Hematopoietic multipotent progenitor cell treated with erythropoietin and hydrocortisone succinate and interleukin-3 and kit ligand, for 8 days (in vitro differentiated cells): ENCODE measurements at places on chromosomes 3 and 15.

DNA sequence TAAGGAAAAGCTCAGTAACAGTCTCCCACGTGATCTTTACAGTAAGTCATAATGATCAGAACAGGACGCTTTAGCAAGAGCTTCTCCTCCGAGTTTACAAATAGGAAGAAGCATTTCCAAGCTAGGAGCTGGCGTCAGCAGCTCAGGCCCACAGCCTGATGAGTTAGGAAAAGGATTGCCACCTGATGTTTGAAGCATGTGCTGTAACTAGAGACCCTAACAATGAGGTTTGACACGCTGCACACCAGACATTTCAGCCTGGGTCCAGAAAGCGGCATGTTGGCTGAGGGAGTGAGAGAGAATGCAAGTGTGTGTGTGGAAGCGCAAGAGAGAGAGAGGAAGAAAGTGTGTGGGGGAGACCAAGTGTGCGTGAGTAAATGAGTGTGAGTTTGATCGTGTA lies 47.3 kb downstream of the TLE3 start:
- no peak for DNase-seq

DNA sequence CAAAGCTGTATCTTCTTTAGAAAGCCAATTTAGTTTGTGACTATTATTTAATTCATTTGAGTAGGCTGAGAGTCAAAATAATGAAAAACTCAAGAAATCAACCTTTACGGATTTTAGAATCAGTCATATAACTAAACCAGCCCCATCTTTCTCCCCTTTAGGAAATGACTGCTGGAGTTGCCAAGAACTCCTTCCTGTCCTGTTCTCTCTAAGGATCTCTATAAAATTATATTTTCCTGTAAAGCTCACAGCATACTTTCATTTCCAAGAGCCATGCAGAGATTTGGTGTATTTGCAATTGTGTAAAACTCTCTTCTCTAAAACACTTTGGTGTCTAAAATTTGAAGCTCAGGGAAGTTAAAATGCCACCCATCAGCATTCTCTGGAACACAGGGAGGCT lies 323.4 kb upstream of the GBE1 start:
- DNase-seq, result no peak

DNA sequence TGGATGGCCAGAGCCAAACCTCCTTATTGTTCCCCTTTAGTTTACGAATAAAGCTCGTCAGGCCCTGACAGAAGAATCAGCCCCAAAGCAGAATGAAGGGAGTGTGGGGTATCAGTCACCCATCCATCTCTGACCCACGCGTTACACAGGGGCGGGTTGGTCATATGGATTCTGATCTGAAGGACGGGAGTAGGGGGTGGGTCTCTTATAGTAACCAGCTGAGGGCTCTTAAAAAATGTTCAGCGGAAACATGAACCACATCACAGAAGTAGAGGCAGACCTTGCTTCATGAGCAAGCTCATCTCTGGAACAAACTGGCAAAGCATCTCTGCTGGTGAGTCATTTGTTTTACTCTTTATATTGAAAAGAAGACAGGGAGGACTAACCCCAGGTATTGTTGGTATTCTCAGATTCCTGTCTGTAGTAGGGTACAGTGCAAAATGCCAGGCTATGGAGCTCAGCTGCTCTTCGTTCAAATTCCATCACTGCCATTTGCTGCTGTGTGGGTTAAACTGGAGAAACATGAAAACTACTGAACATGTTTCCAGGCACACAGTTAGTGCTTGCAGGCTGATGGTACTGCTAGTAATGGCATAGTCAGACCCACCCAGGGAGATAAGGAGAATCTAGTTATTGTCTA lies at the start of gene CXCR6:
CXCR6 (plus strand) TSS at position 258 of the 640 bp plus-strand sequence. CDS start 3,018 bp downstream, outside the sequence.
- DNase-seq, result no peak

DNA sequence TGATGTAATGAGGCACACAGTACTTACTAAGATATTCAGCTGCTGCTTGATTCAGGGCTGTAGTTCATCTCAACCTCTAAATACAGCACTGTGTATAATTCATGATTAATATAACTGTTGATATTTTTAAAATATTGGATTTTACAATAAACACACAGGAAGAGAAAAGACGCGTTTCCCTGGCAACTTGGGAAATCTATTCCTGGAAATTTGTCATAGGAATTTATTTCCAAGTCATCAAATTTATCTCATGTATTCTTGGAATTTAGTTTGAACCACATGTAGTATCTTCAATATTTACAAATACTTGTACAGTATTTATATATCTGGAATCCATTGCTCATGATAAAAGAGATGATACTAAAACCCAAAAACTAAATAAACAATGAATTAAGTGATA lies 30.6 kb downstream of the EPHA3 start:
- no peak for DNase-seq

GRCh38 chr15:35182841-35183479 lies 97.9 kb upstream of the NANOGP8 start:
- no peak for DNase-seq

GRCh38 chr3:33425453-33425852 lies 14.8 kb downstream of the UBP1 start:
- no peak for DNase-seq

- no peak for DNase-seq
These were observed 34.3 kb upstream of the ANKRD34C start for GRCh38 chr15:79248183-79248582.

- DNase-seq, result no peak
These were observed 283.9 kb upstream of the THBS1 start for GRCh38 chr15:39296955-39297354.

DNA sequence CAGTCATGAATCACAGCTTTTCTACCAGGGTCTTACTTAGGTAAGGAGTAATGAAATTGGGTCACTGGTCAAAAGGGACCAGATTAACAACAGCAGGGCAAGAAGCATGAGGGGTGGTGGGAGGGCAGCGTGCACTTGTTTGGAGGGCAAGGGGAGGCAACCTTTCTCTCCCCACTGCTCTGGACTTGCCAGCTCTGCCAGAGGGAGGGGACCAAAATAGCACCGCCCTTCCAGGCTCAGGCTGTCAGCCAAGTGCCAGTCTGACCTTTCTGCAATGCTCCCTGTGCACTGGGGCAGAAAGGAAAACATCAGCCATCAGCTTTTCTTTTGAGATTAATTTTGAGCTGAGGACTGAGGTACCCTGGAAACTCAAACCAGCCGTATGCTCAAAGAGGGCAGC lies 4.5 kb upstream of the ULK3 start:
- DNase-seq, result peak; percentile 45

DNA sequence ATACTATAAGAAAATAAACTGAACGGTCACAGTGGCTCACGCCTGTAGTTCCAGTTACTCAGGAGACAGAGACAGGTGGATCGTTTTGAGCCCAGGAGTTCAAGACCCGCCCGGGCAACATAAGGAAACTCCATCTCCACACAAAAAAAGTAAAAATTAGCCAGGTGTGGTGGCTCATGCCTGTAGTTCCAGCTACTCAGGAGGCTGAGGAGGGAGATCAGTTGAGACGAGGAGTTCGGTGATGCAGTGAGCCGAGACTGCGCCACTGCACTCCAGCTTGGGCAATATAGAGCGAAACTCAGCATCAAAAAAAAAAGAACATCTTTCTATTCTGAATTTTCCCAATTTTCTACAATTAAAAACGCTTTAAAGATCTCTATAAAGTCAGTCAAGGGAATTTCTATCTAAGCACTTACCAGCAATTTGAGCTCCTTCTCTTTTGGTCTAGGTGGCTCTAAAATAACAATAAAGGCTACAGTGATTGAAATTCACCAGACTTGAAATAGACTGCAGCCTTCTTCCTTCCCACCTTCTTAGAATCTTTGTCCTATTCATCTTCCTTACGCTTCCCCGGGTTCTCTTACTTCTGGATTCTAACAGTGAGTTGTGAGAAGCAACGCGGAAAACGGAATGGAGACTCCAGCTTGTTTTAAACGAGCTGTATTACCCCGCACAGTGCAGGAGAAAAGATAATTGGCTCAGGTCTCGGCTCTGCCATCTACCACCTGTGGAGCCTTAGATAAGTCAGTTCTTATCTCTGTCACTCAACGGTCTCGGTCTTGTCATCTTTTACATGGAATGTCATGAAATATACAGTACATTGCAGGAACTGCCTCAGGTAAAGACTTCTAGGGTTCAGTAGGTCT lies 812 bp upstream of the SEC62 start:
- DNase-seq, result peak; percentile 77

GRCh38 chr3:129161860-129162271 lies 1.0 kb upstream of the ISY1 start:
- DNase-seq, result peak; percentile 53

- no peak for DNase-seq
These were observed 81.9 kb downstream of the LRRK1 start for GRCh38 chr15:101001056-101001455.

DNA sequence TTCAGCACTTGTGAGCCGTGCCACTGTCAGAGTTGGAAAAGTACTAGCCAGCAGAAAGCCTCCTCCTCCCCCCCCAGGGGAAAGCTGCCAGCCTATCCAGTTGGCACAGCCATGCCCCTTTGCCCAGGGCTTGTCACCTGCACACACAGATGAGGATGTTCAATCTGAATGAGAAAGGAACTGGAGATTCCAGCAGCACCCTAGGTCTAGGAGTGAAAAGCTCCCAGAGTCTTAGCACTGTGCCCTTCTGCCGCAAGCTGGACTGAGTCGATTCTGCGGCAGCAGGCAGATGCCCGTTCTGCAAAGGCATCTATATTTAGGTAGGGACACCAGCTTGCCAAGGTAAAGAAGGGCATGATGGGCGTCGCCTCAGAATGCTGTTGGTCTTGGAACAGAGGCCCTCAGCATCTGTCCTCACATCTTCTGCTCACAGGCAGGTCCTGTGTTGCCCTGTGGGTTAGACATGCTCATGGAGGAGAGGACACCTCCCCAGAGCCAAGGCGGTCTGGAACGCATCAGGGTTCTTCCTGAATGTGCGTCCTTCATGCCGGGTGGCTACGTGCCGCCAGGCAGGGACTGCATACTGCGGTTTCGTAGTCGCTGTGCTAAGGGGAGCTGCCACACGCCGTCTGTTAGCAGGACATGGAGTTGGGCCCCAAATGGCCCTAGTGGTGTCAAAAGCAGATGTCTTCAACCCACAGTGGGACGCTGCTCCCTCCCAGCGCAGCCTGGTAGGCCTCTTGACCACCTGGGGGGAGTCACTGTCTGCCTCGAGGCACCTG lies 109.5 kb downstream of the VGLL4 start:
- DNase-seq, result no peak

DNA sequence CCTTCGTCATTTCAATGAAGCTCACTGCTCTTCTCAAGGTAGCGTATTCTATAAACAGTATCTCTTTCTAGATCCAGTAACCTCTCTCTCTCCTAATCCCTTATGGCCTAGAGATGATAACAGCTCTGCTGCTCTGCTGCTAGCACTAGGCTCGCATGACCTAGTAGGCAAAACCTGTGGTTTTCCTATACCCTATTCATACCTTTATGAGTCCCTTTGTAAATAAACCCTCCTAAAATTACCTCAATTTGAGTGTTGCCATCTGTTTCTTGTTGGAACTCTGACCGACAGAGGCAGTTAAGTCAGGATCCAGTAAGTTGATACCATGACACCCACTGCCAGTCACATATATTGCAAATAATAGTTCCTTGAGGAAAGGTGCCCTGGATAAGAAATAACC lies 7.3 kb downstream of the CCDC14 start:
- DNase-seq, result no peak

- DNase-seq, result no peak
These were observed 94.7 kb upstream of the PDZRN3 start for GRCh38 chr3:73719413-73719851.

DNA sequence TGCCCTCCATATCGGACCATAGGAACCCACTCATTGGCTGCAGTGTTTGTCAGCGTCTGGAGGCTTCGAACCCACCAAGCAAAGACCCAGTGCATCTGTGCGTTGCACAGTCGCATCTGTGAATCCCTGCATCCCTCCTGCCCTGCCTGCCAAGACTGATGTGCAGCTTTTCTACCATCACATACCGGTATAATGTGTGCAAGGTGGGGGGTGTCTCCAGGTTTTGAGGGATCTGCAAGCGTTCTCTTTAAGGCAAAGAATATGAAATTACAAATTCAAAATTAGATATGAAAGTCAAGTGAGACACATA lies 288 bp upstream of the NME9 start:
- DNase-seq, result no peak

DNA sequence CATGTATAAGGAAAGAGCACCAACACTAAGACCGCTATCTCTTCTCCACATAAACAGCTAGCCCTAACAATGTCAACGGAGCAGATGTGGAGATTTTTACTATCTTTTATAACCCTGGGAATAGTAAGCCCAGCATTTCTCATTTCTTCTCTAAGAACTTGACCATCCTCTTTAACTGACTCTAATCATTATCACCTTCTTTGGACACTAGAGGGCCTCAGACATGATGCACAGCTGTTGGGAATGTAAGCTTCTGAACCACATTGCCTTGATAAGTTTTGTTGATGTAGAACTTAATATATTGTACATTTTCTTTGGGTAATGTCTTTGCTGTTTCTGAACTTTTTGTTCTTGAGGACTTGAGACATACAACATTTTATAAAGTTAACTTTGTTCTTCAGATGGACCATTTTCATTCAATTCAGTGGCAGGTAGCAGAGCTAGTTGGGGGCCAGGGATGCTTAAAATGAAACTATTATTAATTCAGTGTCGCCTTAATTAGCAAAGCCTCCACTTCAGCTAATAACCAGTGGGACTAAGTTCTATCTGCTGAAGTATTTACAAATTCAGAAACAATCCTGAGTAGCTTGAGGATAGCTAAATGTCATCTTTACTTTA lies 9.6 kb upstream of the TAGLN3 start:
- peak; percentile 74 for DNase-seq

GRCh38 chr15:88652456-88653199 lies 13.8 kb downstream of the ISG20 start:
- DNase-seq, result no peak

DNA sequence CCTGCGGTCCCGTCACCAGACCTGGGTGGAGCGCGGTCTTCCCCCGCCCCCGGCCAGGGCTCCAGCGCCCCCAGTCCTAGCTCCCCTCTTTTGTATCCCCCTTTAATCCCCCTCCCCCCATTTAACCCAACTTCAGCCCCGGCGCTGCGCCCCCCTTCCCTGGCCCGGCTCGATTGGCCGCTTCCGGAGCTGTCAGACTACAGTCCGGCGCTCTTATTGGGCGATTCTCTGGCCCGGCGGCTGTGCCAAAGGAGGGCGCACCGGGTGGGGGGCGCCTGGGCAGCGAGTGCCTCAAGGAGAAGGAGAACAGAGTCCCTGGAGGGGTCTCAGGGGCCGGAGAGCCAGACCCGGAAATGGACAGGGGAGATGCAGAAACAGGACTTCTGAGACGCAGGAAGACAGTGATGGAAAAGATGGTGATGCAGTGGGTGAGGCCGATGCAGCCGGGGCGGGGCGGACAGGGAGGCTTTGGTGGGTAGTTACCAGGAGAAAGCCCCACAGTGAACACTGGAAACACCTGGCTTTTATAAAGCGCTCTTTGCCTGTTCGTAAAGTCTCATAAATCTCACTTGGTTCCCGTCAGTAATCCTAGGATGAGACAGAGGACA lies 1.2 kb upstream of the ADCY5 start:
- no peak for DNase-seq

DNA sequence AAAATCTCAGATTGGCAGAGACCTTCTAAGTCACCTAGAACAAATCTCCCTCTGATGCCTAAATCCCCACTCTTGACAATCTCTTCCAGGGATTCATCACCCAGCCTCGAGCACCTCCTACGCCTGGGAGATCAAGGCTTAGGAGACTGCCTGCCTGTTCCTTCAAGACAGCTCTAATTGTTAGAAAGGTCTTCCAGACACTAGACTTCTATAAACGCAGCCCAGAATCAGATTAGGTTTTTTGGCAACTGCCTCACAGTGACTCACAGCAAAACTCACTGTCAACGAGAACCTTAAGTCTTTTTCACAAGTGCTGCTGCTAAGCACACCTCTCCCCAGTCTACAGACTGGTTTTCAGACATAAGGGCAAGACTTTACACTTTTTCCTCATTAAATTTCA lies 23.1 kb downstream of the SRGAP3 start:
- DNase-seq, result no peak

GRCh38 chr15:82315519-82316246 lies 33.6 kb downstream of the GOLGA6L10 start:
- DNase-seq, result no peak
